Cardiac muscle cell (in vitro differentiated cells and primary cell): ENCODE measurements at places on chromosomes 5 and 9. TPM values are rescaled to one million over a fixed set of nuclear protein-coding genes. Genes with fewer than 3 reads are reported as not detected.

The PCDHA4 gene
- total RNA-seq, result 14.2 and 14.3 TPM in 2 replicates

The SAXO1 gene
- total RNA-seq, result 0.06 and 0.95 TPM in 2 replicates

The ARAP3 gene
- total RNA-seq, result 1.5 and 1.6 TPM in 2 replicates

The PCDHGB5 gene
- 1.2 and 2.6 TPM in 2 replicates for total RNA-seq

The PRSS3 gene
- not detected in 2 replicates for total RNA-seq

The MED10 gene
- total RNA-seq, result 11.8 and 15.8 TPM in 2 replicates

The SLC6A7 gene
- total RNA-seq, result not detected in 2 replicates

The NMUR2 gene
- not detected in 2 replicates for total RNA-seq

The CCDC192 gene
- total RNA-seq, result not detected in 2 replicates

The CCDC107 gene
- total RNA-seq, result 26.5 and 29.3 TPM in 2 replicates

The SLC9A3 gene
- 11.3 and 15.3 TPM in 2 replicates for total RNA-seq

GRCh38 chr9:74887041-74887980 lies at the start of gene TRPM6:
TSS of gene TRPM6 (minus strand) at chr9:74887921. CDS start at chr9:74887856, 65 bp downstream.
- peaks cover 3% of the 10 kb centered on the region for H3K4me1 ChIP-seq
- H3K36me3 ChIP-seq, result no peaks in the 10 kb centered on the region
- no peak within 1 kb of the TSS for H3K27ac ChIP-seq
- DNase-seq, result peak; percentile 74
- no peaks in the 10 kb centered on the region for H3K27me3 ChIP-seq

GRCh38 chr9:9102295-9102694 lies 1302.7 kb upstream of the DMAC1 start:
- no peak for DNase-seq
- no peaks in the 10 kb centered on the region for H3K36me3 ChIP-seq
- no peaks in the 10 kb centered on the region for H3K4me1 ChIP-seq
- H3K27me3 ChIP-seq, result no peaks in the 10 kb centered on the region

- H3K4me3 ChIP-seq, result no peak overlapping the region
- H3K4me1 ChIP-seq, result no peaks in the 10 kb centered on the region
- no peak for DNase-seq
- H3K36me3 ChIP-seq, result no peaks in the 10 kb centered on the region
- H3K27me3 ChIP-seq, result no peaks in the 10 kb centered on the region
These were observed 218.4 kb upstream of the PIK3R1 start for GRCh38 chr5:67997148-67997547.

GRCh38 chr9:84703793-84704192 lies 34.3 kb downstream of the NTRK2 start:
- no peak for DNase-seq
- no peaks in the 10 kb centered on the region for H3K36me3 ChIP-seq
- H3K27me3 ChIP-seq, result no peaks in the 10 kb centered on the region
- H3K27ac ChIP-seq, result no peak overlapping the region

GRCh38 chr9:70079417-70080037 lies 35.9 kb downstream of the MAMDC2 start:
- no peak overlapping the region for H3K27ac ChIP-seq
- H3K4me3 ChIP-seq, result no peak overlapping the region
- no peaks in the 10 kb centered on the region for H3K36me3 ChIP-seq
- peak; percentile 68 for DNase-seq
- no peaks in the 10 kb centered on the region for H3K4me1 ChIP-seq
- peaks cover 4% of the 10 kb centered on the region for H3K27me3 ChIP-seq

- peak; percentile 84 for DNase-seq
- no peak overlapping the region for H3K27ac ChIP-seq
- no peaks in the 10 kb centered on the region for H3K36me3 ChIP-seq
- no peak overlapping the region for H3K4me3 ChIP-seq
- H3K27me3 ChIP-seq, result no peaks in the 10 kb centered on the region
- peaks cover 3% of the 10 kb centered on the region for H3K4me1 ChIP-seq
These were observed 76.3 kb upstream of the PCA3 start for GRCh38 chr9:76687861-76688391.

DNA sequence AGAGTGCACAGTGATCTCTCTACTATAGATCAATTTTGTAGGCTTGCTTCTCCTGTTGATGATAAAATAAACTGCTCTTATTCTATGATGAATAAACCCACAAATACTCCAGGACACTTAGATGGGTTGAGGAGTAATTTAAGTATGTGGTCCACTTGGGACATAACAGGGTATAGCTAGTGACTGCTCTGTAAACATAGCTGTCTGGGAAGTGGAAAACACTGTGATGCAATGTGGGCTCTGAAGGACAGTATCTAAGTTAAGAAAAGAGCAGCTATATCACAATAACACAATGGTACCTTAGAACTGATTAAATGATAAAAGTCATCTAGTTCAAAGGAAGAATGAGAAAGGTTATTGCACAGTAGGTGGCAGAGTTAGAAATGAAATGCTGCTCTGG lies 294.3 kb upstream of the HAPLN1 start:
- no peak overlapping the region for H3K27ac ChIP-seq
- H3K27me3 ChIP-seq, result no peaks in the 10 kb centered on the region
- no peak overlapping the region for H3K4me3 ChIP-seq
- no peaks in the 10 kb centered on the region for H3K36me3 ChIP-seq

GRCh38 chr5:55036477-55036876 lies 12.4 kb downstream of the GZMK start:
- no peaks in the 10 kb centered on the region for H3K27me3 ChIP-seq
- peak overlapping the region; percentile 53 for H3K27ac ChIP-seq
- H3K4me1 ChIP-seq, result peaks cover 18% of the 10 kb centered on the region
- no peak for DNase-seq
- no peaks in the 10 kb centered on the region for H3K36me3 ChIP-seq

- no peaks in the 10 kb centered on the region for H3K36me3 ChIP-seq
- DNase-seq, result no peak
- no peak overlapping the region for H3K27ac ChIP-seq
- H3K4me3 ChIP-seq, result no peak overlapping the region
- H3K4me1 ChIP-seq, result no peaks in the 10 kb centered on the region
These were observed 271.5 kb downstream of the CDK5RAP2 start for GRCh38 chr9:120308495-120308894.

DNA sequence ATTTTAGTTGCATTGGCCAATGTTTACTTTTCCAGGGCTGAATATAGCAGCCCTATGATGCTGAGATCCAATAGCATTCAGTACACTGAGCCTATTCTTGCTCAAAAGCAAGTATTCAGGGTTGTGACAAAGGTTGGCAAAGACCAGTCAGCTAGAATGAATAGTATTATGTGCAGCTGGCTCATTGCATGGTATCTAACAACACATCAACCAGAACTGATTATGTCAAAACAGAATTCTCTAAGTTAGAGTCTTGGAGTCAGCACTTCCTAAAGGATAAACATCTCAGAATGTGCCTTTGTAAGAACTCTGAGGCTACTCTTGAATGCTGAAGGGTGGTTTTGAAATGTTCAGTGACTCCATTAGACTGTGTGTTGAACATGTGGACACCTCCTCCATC lies 774.5 kb upstream of the RGMB start:
- no peaks in the 10 kb centered on the region for H3K36me3 ChIP-seq
- DNase-seq, result peak; percentile 7
- H3K4me3 ChIP-seq, result no peak overlapping the region
- no peaks in the 10 kb centered on the region for H3K27me3 ChIP-seq
- H3K4me1 ChIP-seq, result no peaks in the 10 kb centered on the region

DNA sequence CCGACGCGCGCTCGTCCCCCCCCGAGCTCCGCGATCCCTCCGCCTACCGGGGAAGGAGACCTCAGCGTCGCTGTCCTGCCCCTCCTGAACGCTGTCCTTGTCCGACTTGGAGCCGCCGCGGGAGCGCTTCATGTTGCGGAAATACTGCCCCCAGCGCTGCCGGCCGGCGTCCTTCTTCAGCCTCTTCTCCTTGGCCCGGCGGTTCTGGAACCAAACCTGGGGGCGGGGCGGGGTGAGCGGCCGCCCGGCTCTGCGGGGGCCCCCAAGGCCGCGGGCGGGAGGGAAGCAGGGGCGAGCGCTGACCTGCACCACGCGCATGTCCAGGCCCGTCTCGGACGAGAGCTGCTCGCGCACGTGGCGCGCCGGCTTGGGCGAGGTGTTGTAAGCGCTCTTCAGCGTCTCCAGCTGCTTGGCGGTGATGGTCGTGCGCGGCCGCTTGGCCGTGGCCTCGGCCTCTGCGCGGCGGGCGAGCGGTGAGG lies 6.3 kb downstream of the LHX3 start:
- no peaks in the 10 kb centered on the region for H3K36me3 ChIP-seq
- H3K27me3 ChIP-seq, result peaks cover 100% of the 10 kb centered on the region
- peaks cover 5% of the 10 kb centered on the region for H3K4me1 ChIP-seq
- no peak overlapping the region for H3K27ac ChIP-seq
- peak; percentile 40 for DNase-seq

DNA sequence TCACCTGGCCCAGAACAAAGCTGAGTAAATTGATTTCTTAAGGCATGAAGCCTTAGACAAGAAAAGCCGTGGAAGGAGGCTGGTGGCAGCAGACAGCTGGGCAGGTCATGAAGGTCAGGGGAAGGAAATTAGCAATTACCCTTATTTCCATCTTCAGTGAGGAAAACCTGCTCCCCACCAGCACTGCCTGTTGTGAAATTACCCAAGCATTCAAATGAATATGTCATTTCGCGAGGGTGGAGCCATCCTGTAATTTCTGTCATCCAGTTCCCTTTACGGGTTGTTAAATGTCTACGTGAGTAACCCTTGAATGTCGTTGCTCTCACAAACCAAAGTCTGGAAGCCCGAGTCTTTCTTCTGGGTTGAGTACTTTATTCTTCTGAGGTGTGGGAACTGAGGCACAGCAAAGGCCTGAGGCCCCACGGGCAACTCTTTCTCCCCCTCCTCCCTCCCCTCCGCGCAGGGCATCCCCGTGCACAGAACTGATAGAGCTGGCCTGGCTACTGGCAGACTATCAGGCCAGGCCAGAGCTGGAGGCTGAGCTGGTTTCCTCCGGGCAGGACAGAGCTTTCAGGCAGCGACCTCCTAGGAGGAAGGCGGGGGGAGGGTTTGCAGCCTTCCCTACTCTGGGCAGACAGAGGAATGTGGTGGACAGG lies 22.0 kb upstream of the AK3 start:
- H3K4me3 ChIP-seq, result no peak overlapping the region
- no peaks in the 10 kb centered on the region for H3K27me3 ChIP-seq
- H3K4me1 ChIP-seq, result peaks cover 5% of the 10 kb centered on the region
- no peaks in the 10 kb centered on the region for H3K36me3 ChIP-seq

- DNase-seq, result peak; percentile 21
- H3K4me1 ChIP-seq, result peaks cover 12% of the 10 kb centered on the region
- no peaks in the 10 kb centered on the region for H3K27me3 ChIP-seq
These were observed 4.9 kb upstream of the RARS1 start for GRCh38 chr5:168481330-168481788.

- H3K27ac ChIP-seq, result no peak overlapping the region
- H3K4me1 ChIP-seq, result no peaks in the 10 kb centered on the region
- no peak overlapping the region for H3K4me3 ChIP-seq
- H3K36me3 ChIP-seq, result no peaks in the 10 kb centered on the region
These were observed 39.3 kb upstream of the ANKRD33B start for GRCh38 chr5:10524376-10525123.

GRCh38 chr9:137034039-137034708 lies 2.3 kb upstream of the FUT7 start:
- no peak overlapping the region for H3K27ac ChIP-seq
- H3K27me3 ChIP-seq, result no peaks in the 10 kb centered on the region
- no peaks in the 10 kb centered on the region for H3K36me3 ChIP-seq

DNA sequence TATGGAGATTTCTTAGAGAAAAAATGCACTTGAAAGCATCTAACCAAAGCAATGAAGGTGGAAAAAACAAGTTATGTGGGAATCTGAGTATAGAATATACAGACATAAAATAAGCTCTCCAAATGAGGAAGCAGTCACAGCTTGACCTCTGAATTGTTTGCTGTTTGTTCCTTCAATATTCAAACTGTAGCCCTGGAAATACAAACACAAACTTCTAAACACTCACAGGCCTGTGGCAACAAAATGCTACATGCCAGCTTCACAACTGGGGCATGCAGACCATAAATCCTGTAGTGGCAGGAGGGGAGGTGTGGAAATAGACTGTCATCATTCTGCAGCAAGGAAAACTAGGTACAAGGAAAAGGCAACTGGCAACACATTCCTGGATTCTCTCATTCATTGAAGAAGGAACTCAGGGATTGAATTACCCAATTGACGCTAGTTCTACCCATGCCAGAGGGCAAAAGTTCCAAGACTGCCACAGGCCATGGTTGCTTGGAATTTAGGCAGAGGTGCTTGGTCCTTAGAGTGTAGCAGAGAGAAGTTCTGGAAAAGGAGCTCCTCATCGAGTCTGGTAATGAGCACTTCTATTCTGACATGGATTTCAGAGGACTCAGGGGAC lies 349.6 kb downstream of the PDE4D start:
- no peaks in the 10 kb centered on the region for H3K4me1 ChIP-seq
- no peak overlapping the region for H3K27ac ChIP-seq
- H3K27me3 ChIP-seq, result no peaks in the 10 kb centered on the region
- no peaks in the 10 kb centered on the region for H3K36me3 ChIP-seq

- H3K27ac ChIP-seq, result no peak overlapping the region
- no peak overlapping the region for H3K4me3 ChIP-seq
- no peaks in the 10 kb centered on the region for H3K27me3 ChIP-seq
- peaks cover 22% of the 10 kb centered on the region for H3K36me3 ChIP-seq
- no peak for DNase-seq
- no peaks in the 10 kb centered on the region for H3K4me1 ChIP-seq
These were observed 69.8 kb downstream of the ACO1 start for GRCh38 chr9:32454280-32454679.

DNA sequence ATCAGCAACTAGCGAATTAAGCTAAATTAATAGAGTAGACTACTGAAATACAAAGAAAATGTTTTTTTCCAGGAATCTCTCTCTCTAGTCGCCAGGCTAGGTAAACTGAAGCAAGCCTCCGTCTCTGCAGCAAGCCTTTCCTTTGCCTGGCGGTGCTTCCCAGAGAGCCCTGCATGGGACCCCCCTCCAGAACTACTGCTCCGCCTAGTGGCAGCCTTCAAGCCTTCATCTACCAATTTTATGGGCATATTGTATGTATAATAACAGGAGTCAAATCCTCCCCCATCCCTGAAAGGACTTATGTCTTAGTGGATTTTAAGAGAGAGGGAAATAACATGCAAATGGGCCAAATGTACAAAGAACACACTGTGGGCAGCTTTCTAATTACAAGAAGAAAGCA lies 241.9 kb downstream of the SAXO1 start:
- peaks cover 6% of the 10 kb centered on the region for H3K4me1 ChIP-seq
- H3K27me3 ChIP-seq, result no peaks in the 10 kb centered on the region
- H3K36me3 ChIP-seq, result no peaks in the 10 kb centered on the region
- peak; percentile 37 for DNase-seq
- H3K27ac ChIP-seq, result no peak overlapping the region

DNA sequence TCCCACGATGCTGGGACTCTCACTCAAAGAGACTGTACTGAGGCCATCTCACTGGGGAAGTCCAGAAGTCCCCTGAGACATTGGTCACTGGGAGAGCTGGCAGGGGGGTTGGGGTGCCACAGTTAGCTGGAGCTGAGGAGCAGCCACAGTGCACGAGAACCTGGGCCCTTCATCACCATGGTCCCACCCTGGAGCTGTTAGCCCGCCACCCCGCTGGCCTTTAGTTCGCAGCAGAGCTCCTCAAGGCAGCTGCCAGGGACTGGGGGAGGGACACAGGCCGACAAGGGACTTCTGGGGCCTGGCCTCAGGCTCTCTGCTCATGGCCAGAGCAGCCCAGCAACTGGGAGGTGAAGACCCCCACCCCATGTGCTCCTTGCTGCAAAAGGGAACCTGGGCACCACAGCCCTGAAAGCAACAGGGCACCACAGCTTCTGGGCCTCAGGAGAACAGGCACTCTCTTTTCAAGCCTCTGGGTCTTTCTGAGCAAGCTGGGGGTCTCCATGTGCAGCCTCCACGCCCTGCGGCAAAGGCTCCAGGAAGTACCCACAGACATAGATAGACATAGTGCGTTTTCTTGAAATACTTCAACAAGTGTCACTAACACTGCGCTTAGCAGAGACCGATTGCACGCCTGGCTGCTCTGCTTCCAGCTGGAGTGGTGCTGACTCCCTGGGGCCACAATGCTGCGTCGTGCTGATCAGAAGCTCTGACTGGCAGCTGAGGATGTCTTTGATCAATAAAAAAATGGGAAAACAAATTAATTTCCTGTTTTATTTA lies 46.0 kb downstream of the VAV2 start:
- no peak overlapping the region for H3K4me3 ChIP-seq
- no peak overlapping the region for H3K27ac ChIP-seq
- H3K36me3 ChIP-seq, result no peaks in the 10 kb centered on the region
- no peaks in the 10 kb centered on the region for H3K4me1 ChIP-seq
